ENCODE measurements at places on chromosomes 7 and 10.

- no peak for DNase-seq
Measured at GRCh38 chr10:82757397-82757796, 882.4 kb downstream of the NRG3 start.

GRCh38 chr7:48280100-48280499 is 108.8 kb downstream of the ABCA13 start:
- DNase-seq: no peak

DNA sequence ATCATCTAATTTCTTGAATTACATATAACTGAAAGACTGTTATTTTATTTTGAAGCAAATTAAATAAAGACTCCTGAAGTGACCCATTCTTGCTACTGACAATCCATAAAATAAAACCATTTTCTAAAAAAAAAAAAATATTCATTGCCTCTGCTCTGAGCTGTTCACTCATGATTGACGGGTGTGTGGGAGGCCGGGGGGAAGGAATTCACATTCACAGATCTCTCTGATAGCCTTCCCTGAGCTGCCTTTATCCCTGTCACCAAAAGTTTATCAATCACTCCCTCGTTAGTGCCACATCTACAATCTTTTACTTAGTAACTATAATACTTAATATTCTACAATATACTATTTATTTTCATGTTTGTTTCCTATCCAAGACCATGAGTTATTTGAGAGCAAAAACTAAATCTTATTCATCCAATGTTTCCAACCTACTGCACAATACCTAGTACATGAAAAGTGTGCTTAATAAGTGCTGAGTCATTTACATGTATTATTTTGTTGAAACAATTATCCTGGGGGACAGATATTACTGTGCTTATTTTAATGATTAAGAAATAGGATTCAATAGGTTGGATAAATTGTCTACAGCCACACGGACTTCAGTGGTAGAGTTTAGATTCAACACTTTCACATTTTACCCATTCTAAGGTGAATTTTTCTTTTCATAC is 618.7 kb downstream of the PHTF2 start:
- DNase-seq: no peak

- DNase-seq: no peak
Measured at GRCh38 chr7:17370901-17371585, 72.6 kb downstream of the AHR start.

DNA sequence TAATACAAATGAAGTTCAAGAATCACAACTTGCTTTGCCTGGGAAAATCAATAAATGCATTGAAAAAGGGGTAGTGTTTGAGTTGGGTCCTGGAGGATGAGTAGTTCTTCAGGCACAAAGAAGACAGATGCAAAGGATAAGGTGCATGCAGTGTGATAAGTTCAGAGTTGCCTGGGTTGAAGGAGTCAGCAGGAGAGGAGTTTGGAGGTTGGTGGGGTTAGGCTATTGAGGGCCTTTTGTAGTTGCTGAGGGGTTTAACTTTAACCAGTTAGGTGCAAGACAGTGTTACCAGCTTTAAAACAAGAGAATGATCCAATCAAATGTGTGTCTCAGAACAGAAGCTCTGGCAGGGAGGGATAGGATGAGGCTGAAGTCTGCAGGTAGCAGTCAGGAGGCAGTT is 44.3 kb upstream of the GLCCI1 start:
- no peak for DNase-seq

DNA sequence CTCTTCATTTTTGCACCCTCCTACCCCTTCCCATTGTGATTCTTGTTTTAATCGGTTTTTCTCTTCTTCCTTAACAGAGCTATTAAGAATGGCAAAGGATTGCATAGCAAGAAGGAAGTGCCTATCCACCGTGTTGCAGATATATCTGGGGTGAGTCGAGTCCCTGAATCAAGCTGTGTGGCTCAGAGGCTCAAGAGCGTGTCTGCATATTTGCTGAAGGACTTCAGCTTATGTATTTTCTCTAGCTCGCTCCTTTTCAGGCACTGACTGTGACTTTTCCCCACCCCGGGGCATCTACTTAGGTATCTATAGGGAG is 126.6 kb downstream of the LRRC4 start:
- peak; percentile 41 for DNase-seq

DNA sequence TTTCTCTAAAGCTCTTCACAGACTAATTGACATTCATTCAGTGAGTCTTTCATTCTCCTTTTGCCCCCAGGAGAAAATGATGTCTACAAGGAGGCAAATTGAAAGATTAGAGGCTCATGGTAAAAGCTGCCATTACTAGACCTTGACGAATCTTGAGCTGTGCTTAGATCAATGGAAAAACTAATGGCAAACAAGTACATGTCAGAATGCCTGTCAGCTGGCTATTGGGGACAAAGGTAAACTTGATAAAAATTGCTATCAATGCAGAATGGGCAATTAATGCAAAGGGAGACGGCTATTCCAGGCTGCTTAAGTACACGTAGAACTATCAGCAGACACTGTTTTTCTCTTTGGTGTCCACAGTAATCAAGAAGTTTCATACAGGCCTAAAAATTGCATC is 3.3 kb downstream of the ASAH2 start:
- no peak for DNase-seq

DNA sequence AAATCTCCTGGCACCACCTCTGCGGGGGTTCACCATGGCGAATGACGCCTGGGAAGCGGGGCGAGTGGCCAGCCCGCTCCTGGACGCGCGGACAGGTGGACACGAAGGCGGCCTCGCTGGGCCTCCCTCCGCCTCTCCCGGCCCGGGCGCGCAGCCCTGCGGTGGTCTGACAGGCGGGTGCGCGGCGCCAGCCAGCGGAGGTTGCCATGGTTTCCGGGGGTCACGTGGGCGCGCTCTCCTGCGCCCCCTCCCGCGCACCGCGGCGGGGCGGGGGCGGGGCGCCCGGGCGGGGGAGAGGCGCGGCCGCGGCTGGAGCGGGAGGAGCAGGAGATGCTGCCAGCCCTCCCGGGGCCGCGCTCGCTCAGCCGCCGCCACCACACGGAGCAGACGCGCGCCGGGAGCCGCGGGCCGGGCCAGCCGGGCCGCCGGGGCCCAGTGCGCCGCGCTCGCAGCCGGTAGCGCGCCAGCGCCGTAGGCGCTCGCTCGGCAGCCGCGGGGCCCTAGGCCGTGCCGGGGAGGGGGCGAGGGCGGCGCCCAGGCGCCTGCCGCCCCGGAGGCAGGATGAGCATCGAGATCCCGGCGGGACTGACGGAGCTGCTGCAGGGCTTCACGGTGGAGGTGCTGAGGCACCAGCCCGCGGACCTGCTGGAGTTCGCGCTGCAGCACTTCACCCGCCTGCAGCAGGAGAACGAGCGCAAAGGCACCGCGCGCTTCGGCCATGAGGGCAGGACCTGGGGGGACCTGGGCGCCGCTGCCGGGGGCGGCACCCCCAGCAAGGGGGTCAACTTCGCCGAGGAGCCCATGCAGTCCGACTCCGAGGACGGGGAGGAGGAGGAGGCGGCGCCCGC is at the start of gene PRKAR2B:
Gene PRKAR2B, plus strand, starts transcription at position 359 of the 848 bp plus-strand sequence. Its CDS starts 203 bp downstream, at position 562.
- peak; percentile 67 for DNase-seq

DNA sequence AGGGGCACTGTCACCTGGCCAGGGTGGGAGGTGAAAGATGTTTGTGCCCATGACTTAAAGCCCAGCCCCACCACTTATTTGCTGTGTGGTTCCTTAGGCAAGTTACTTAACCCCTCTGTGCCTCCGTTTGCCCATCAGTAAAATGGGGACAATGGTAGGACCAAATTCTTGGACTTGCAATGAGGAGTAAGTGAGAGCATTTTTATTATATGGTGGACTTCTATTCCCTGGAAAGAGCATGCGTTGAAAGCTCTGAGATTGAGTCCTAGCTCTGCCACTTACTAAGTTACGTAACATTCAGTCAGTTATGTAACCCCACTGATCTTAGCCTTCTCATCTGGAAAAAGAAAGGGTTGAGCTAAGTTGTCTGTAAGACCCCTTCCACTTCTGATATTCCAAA is 18.8 kb downstream of the VSIR start:
- DNase-seq: peak; percentile 72

DNA sequence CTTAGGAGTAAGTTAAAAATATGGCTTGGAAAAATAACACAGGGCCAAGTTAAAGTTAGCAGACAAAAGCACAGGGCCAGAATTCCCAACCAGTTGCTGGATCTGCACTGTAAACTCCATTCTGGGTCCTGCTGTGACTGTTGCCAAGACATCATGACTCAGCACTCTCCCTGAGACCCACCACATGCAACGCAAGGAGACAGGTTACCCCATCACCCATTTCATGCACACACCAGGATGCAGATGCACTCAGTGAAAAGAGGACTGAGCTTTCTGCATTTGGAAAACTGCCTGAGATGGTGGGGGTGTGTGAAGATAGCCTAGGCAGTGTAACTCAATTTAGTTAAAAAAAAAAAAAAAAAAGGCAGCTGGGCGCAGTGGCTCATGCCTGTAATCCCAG is 97.6 kb upstream of the ZNF438 start:
- no peak for DNase-seq

DNA sequence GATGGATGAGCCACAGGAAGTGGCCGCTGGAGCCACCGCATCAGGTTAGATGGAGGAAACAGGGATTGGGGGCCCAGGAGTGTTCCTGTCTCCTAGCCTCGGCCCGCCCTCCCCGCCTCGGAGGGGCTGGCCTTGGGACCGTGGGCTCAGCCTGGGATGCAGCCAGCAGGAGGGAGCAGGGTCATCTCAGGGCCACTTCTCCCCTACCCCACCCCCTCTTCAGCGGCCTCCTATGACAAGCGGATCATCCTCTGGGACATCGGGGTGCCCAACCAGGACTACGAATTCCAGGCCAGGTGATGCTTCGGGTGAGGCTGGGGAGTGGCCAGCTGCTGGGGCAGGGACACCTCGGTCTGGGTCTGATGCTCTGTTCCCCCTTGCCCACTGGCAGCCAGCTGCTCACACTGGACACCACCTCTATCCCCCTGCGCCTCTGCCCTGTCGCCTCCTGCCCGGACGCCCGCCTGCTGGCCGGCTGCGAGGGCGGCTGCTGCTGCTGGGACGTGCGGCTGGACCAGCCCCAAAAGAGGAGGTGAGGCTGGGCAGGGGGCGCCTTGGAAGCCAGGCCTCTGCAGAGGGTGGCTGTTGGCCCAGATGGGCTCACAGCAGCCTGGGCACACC is 4.7 kb downstream of the LRWD1 start:
- DNase-seq: no peak

DNA sequence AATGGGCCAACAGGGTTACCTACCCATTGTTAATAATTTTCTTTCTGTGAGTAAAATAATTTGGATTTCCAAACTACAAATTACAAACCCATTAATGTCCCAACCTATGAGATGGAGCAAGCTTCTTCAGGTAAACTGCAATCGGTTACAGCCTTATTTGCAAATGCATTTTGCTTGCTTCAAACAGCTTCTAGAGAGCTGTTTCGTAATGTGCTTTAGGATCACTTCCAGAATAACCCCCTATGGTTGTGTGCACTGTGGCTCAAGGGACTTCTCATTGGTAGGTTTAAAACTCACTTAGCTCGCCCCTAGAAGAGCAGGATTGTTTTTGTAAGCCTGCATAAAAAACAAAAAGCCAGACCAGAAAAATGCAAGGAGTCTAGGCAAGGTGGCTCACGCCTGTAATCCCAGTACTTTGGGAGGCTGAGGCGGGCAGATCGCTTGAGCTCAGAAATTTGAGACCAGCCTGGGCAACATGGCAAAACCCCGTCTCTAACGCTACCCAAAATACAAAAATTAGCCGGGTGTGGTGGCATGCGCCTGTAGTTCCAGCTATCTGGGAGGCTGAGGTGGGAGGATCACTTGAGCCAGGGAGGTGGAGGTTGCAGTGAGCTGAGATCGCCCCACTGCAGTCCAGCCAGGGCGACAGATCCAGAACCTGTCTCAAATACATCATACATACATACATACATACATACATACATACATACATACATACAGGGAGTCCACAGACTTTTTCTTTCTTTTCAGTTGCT is 3.3 kb upstream of the MAP3K8 start:
- DNase-seq: peak; percentile 43

DNA sequence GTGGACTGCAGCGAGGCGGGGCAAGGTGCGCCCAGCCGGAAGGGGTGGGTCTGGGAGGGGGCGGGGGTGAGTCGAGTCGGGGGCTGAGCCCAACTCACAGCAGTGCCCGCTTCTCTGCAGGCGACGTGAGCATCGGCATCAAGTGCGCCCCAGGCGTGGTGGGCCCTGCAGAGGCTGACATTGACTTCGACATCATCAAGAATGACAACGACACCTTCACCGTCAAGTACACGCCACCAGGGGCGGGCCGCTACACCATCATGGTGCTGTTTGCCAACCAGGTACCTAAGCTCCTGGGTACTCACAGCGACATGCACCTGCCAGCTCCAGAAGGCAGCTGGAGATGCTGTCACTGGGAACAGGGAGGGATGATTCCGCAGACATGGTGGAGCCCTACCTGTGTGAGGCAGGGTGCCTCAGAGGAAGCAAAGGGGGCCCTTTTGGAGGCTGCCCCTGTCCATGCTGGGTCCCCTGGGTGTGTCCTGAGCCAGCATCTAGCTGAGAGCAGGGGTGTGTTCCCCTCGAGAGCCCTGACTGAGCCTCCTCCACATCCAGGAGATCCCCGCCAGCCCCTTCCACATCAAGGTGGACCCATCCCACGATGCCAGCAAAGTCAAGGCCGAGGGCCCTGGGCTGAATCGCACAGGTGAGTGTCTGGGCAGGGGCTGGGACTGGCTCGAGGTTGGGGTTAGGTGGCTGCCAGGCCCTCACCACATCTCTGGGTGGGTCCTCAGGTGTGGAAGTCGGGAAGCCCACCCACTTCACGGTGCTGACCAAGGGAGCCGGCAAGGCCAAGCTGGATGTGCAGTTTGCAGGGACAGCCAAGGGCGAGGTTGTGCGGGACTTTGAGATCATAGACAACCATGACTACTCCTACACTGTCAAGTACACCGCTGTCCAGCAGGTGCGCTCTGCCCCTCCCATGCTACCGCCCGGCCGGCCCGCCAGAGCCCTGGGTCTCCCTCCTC is 12.8 kb downstream of the FLNC start:
- DNase-seq: no peak

GRCh38 chr10:33674491-33674890 is 340.0 kb upstream of the NRP1 start:
- no peak for DNase-seq

- no peak for DNase-seq
Measured at GRCh38 chr10:123488436-123488835, 177.7 kb upstream of the GPR26 start.

GRCh38 chr10:82969405-82969804 is 1094.4 kb downstream of the NRG3 start:
- DNase-seq: no peak

GRCh38 chr7:140738280-140738679 is 41.8 kb downstream of the NDUFB2 start:
- DNase-seq: no peak

All from suppressor macrophage treated with lipopolysaccharide for 4 hours (primary cell).